Esophagus squamous epithelium (tissue), 5 donors: ENCODE measurements at places on chromosomes 13 and 19.

GRCh38 chr19:38701455-38702063 is 42.7 kb downstream of the CAPN12 start:
- DNase-seq = no peak

- no peak for DNase-seq
Measured at GRCh38 chr13:34416971-34417380, 525.1 kb upstream of the NBEA start.

- DNase-seq = no peak
Measured at GRCh38 chr13:114161644-114162532, 17.2 kb upstream of the CFAP97D2 start.

GRCh38 chr19:41995959-41996797 is 2.1 kb upstream of the ATP1A3 start:
- no peak for DNase-seq

DNA sequence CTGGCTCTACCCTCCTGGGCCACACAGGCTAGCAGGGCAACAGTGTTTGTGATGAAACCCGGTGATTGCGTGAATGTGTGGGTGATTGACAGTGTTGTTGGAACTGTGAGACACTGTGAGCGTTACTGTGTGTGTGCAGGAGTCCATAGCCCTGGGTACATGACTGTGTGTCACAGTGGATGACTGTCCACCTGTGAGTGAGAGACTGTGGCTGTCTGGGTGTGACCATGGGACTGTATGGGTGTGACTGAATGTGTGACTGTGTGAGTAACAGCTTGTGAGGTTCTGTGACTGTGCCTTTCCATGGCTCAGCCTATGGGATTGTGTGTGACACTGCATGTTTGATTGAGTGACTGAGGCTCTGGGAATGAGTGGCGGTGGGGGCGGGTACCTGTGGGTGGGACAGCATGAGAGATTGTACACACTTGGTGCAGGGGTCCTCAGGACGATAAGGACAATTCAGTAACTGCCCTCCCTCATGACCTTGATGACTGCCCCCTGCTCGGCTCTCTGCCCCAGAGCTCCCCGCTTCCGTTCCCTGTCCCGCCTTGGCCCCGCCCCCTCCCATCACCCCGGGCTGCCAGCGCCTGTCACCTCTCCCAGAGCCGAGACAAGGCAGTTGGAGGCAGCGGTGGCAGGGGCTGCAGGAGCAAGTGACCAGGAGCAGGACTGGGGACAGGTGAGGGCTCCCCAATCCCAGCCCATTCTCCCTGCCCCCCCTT is at the start of gene GIPR:
Gene GIPR (plus strand): TSS at position 602 of the 722 bp plus-strand sequence. CDS start 1,300 bp downstream, outside the sequence.
- DNase-seq = no peak

DNA sequence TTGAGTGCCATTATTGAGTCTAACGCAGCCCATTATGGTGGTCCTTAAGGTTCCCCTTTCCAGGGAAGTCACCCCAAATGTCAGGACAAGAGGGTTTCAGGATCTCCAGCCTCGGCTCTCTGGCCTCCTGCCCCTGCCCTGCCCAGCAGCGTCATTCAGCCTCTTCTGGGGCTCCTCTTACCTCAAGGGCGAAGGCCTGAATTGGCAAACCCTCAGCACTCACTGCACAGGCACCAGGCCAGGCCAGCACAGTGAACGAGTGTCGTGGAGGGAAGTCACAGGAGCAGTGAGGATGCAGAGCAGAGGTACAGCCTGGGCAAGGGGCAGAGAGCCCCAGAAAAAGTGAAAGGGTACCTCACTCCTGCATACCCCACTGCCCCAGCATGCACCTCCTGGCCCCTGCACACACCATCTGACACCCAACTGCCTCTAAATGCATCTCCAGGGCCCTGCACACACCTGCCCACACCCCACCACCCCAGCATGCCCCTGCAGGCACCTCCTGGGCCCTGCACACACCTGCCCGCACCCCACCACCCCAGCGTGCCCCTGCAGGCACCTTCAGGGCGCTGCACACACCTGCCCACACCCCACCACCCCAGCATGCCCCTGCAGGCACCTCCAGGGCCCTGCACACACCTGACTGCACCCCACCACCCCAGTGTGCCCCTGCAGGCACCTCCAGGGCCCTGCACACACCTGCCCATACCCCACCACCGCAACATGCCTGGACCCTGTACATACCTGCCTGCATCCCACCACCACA is 19.8 kb downstream of the SLC25A42 start:
- DNase-seq = no peak

DNA sequence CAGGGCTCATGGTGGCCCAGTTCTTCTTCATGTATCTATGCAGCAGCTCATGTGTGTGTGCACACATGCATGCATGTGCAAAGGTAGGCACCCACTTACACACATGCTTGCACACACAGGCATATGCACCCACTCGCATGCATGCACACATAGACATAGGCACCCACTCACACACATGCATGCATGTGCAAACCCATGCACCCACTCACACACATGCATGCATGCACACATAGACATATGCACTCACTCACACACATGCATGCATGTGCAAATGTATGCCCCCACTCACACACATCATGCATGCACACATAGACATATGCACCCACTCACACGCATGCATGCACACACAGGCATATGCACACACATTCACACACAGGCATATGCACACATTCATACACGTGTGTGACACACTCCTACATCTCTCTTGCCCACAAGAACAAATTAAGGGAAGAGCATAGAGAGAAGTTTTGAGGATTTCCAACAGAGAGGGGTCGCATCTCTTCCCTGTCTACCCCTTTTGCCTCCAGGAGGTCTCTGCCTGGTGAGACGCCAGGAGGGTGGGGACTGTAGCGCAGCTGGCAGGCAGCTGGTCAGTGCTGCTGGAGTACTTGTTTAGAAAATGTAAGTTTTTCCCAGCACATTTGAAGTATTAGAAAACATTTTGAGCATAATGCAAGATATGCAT is 63.9 kb upstream of the ARHGEF7 start:
- DNase-seq = no peak

DNA sequence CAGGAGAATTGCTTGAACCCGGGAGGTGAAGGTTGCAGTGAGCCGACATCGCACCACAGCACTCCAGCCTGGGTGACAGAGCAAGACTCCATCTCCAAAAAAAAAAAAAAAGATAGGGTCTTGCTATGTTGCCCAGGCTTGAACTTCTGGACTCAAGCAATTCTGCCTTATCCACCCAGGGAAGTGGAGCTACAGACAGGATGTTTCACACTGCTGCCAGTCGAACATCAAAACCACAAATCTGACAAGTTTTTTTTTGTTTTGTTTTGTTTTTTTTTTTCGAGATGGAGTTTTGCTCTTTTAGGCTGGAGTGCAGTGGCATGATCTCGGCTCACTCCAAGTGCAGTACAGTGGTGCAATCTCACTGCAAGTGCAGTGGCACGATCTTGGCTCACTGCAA is 10.8 kb downstream of the XPO4 start:
- no peak for DNase-seq

GRCh38 chr13:96338030-96338429 is 248.1 kb downstream of the HS6ST3 start:
- no peak for DNase-seq

DNA sequence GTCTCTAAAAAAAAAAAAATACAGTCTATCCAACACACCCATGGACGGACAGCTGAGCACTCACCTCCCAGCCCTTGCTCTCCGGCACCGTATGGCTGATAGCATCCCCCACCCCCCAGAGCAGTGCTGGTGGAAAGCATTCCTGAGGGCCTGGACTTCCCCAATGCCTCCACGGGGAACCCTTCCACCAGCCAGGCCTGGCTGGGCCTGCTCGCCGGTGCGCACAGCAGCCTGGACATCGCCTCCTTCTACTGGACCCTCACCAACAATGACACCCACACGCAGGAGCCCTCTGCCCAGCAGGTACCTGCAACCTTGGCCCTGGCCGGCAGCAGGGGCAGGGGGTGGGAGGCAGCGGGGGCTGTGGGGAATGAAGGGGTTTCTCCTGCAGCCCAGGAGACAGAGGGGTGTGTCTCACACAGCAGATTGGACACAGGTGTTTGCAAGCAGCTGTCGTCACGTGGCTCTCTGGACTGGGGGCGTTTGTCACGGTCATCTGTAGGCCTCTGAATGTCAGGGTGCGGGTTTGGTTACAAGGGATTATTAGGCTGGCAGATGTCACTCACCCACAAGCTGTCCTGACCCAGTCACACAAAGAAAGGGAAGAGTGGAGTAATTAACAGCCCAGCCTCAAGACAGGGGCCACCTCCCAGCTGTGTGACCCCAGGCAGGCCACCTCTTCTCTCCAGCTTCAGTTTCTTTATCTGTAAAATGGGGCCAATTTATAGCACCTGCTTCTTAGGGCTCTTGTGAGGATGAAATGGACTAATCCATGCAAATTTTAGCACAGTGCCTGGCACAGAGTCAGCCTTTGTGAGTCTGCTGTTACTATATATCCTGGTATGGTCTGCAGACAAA is 19.3 kb downstream of the PLD3 start:
- no peak for DNase-seq

- DNase-seq = no peak
Measured at GRCh38 chr19:13784731-13785452, 10.4 kb upstream of the ZSWIM4 start.

- DNase-seq = no peak
Measured at GRCh38 chr13:47480951-47481350, 520.1 kb downstream of the SUCLA2 start.

DNA sequence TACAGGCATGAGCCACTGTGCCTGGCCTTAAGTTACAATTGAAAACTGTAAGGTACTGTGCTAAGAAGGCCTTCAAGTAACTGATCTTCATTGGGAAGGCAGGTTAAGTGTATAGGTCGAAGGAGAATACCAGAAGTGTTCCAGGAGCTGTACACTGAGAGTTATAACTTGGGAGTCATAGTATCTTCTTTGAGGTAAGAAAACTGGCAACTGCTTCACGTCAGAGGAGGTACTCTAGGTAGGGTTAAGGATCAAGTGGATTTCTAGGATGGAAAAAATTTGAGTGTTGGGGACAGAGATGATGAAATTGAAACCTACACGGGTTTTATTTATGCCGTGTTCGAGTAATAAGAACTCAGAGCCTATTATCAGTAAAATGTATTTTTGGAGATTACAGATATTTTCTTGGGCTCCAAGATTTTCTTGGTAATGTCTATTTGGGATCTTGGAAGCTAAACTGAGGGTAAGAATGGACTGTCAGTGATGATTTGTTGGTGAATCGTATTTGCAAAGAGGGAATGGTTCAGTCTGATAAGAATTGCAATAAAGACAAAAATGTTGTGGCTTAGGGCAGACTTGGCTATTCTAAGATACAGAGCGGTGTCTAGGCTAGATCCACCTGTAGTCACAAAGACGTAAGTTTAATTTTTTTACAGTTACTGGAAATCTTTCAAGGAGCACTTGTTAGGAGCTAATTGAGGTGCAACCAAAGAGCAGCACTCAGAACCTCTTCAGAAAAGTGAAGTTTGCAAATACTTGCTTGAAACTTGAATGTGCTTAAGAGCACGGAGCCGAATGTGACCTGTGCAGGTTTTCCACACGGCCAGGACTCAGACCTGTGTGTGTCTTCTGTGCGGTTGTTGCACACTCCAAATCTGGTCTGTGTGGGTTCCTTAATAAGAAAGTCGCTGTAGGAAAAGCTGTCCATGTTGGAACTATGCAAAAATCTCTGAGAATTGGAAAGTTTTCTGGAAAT is 102.5 kb downstream of the URI1 start:
- DNase-seq = no peak

DNA sequence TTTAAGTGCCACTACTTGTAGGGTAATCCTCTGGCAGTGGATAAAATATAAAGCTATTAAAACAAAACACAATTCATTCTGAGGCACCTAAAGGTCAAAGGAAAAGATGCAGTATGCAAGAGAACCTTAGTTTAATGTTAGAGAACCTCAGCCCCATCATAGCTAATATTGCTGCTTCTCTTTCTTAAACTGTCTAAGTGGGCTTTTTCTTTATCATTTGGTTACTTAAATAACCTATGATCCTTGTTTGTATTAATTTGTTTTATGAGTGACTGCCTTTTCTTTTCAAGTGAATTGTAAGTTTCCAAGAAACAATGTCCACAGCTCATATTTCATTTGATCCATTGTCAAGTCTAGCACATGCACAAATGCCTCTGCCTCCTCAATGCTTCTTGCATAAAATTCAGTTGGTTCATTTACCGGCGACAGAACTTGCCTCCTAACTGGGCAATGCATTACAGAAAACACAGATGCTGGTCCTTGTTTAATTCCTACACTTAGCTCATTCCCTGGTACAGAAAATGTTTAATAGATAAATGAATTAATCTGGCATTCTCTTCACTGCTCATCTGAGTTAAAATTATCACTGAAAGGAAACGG is 1049.8 kb downstream of the OLFM4 start:
- DNase-seq = no peak

- DNase-seq = no peak
Measured at GRCh38 chr13:50678464-50679162, 164.9 kb downstream of the DLEU7 start.

DNA sequence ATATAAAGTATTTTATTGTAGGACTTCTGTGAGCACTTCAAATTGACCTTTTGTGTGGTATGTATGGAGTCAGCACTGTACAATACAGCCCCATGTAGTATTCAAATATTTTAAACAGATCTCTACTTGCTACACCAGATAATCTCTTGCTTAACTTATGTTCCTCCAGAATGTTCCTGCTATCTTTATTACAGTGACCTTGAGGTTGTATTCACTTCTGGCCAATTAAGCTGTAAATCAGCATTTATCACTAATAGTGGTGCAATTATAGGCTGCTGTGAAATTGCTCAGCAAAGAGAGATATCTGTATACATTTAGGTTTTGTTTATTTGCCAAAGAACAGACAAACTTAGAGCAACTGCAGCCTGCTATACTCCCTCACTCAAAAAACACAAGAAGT is 1218.6 kb downstream of the PCDH17 start:
- no peak for DNase-seq

GRCh38 chr19:47485210-47485609 is 1.2 kb upstream of the KPTN start:
- no peak for DNase-seq

DNA sequence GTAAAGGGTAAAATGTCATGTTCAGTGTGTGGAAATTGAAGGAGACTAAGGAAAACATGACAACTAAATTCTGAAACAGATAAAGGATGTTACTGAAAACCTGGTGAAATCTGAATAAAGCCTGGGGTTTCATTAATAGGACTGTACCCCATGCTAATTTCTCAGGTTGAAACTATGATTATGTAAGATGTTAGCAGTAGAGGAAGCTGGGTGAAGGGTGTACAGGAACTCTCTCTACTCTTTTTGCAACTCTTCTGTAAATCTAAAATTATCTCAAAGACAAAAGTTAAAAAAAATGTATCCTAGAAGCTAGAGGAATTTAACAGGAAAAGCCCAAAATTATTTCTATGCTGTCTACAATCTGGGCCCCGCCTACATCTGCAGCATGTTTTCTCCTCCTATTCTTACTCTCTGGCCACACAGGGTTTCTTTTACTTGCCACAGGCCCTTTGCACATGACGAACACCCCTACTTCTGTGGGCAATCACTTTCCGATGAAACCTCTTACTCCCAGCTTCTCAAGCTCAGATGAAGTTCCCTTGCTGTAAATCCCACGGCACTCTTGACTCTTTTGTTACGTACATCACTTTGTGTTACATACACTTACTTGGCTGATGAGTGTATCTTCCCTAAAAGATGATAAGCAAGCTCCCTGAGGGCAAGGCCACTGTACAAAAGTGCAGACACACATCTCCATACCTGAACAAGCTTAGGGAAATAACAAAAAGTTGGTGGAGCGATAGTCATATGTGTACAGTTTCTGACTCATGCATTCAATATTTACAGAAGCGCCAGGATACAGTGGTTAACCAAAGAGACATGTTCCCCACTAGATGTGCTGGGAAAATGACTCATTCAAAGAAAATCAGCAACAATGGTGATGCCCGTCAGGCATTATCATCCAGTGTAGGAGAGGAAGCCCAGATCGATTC is 32.6 kb downstream of the RUBCNL start:
- DNase-seq = no peak
